Activated CD4-positive, alpha-beta T cell treated with anti-CD3 and anti-CD28 coated beads, Interleukin-2, Interleukin-6, amounts not matched to agents 100 ng/mL and 50 ng/mL, durations not matched to agents 16 hours and 8 hours (primary cell): ENCODE measurements at places on chromosomes 13 and 19.

DNA sequence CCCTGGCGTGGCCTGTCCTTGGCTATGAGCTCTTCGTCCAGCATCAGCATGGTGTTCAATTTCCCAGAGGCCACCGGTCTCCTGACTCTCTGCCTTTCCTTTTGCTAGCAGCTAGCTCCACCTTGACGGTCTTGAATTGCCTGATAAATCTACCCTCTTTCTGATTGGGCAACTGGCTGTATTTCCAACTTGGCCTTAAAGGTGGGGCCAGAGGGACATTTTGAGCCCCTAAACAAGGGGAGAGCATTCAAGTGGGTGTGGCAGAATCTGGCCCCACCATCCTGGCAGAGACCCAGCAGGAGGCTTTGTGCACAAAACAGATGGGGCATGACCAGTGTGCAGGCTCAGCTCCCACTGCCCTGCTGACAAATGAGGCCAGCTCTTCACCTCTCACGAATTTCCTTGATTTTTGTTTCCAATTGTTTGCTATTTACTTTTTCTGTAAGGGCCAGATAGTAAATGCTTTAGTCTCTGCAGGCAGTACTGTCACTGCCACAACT is 148.9 kb upstream of the VSTM2B start:
- DNase-seq = no peak

- peak; percentile 65 for DNase-seq
Observed at GRCh38 chr19:46351241-46352041, 4.6 kb downstream of the PPP5C start.

- peak; percentile 89 for DNase-seq
Observed at GRCh38 chr19:52535771-52536447, 8.4 kb downstream of the ZNF808 start.

DNA sequence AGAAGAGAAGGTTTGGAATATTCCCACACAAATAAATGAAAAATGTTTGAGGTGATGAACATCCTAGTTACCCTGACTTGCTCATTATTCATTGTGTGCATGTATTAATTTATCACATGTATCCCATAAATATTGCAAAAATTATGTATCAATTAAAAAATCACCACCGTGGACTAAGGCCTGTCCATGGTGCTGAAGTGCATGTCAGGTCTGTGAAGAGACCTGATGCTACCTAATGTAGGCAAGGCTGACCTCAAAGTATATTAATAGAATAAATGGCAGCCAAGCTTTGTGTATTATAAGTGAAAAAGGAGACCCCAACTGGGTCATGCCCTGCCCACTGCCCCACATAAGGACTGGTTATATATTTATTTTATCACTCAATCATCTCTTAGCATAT is 34.4 kb upstream of the ZNF835 start:
- DNase-seq = no peak

DNA sequence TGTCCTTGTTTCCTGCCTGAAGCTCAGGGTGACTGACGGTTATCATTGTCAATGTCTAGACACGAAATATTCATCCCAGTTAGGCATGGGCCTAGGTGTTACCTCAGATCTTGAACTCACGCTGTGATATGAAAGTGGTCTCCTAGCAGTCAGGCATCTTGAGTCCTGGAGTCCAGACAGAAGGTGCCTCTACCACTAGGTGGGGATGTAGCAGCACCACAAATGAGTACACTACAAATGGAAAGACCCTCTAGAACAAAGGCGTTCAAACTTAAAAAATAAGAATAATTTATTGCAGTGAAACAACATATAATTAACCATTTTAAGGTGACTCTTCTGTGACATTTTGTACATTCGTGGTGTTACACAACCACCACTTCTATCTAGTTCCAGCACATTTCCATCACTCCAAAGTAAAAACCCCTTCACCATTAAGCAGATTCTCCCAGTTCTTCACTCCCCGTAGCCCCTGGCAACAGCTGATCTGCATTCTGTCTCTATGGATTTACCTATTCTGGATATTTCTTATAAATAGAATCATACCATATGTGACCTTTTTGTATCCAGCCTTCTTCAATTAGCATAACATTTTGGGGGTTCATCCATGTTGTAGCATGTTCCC is 11.9 kb upstream of the FRY start:
- peak; percentile 25 for DNase-seq

DNA sequence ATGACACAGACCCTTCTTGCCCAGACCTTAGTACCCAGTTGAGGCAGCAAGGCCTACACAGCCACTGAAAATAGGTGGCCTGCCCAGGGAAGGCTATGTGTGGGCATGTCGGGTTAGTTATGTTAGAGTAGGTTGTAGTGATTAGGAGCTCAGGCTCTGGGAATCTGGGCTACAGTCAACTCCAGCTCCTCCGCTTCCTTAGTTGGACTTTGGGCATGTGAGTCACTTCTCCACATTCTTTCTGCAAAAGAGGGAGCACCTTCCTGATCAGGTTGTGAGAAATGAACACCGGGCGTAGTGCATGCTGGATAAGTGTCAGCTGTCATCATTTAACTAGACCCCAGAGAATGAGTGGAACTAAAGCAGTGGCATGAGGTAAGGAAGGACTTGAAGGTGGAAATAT is 64.8 kb downstream of the ARHGAP35 start:
- no peak for DNase-seq

- no peak for DNase-seq
Observed at GRCh38 chr13:110162866-110163658, 143.9 kb downstream of the COL4A1 start.

DNA sequence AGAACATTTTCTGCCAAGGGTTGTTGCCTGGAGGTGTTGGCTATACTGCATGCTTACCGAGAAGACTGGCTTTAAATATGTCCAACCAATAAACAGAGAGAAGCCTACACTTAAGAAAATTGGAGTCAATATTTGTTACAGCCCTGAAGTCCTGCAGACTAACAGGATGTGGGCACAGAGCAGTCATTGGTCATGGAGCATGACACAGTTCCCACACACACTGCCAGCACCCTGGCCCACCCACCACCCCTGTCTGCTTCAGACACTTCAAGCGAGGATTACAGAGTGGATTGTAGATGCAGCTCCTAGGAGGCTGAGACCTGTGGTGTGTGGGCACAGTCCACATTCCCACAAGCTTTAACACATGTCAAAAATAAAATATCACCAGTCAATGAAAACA is 21.0 kb upstream of the SERP2 start:
- no peak for DNase-seq

DNA sequence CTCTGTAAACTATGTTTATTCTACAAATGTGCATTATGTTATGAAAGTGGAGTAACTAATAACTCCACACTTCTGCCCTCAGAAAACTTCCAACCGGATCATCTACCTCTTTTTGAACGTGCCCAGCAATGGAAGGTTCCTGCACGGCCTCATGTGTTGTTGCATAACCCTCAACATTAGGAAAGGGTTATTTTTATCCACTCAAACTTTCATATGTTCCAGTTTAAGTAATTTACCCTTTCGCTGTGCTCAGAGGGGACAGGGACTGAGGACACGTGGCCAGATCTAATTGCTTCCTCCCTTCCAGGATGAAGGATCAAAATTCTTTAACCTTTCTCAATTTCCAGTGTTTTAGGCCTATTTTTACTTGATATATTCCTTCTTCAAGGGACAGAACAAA is 29.6 kb downstream of the IRS2 start:
- no peak for DNase-seq

- no peak for DNase-seq
Observed at GRCh38 chr13:24063281-24063877, 97.1 kb upstream of the SPATA13 start.

- DNase-seq = peak; percentile 37
Observed at GRCh38 chr19:12800923-12801465, 606 bp downstream of the PRDX2 start.

DNA sequence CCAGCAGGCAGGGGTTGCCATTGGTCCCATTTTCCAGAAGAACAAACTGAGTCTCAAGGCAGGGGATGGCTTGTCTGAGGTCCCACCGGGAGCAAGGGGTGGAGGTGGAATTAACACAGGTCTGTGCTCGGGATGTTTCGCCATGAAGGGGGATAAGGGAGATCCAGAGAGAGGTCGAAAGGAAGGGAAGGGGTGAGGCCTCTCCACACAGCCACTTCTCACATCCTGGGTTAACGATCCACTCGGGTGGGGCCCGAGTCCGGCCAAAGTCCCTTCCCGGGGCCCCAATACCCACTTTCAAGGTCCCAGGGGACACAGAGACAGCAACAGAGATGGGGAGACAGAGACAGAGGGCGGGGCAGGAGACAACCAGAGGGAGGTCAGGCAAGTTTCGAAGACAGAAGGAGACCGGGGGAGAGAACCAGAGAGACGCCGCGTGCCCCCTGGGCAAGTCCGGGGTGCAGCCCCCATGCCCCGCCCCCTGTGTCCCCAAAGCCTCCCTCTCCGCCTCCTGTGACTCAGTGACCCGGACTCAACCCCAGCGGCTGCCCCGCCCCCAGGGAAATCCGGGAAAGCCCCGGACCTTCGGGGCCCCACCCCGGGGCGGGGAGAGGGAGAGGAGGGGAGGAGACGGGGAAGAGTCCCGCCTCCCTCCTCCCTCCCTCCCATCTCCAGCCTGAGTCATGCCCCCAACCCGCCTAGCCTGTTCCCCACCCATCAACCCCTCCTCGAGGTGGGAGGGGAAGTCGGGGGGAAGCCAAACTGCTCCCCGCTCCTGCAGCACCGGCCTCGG is 1.4 kb upstream of the BCL3 start:
- DNase-seq = peak; percentile 94

- no peak for DNase-seq
Observed at GRCh38 chr19:18682807-18683108, 722 bp upstream of the CRTC1 start.

DNA sequence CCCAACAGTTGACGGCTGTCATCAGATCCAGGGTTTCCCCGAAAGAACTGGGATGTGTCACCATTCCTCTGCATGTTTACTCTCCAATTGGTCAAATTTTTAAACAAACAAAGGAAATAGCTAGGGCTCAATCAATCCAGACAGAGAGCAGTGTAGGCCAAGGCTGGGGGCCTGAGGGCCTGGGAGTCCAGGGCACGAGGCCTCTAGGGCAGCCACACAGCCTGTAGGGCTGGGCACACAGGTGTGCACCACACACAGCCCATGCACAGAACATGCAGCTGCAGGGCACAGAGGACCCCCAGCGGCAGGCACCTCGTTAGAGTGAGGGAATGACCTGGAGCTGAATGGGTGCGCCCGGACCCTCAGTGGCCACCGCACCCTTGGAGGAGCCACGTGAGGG is 9.5 kb downstream of the MIER2 start:
- DNase-seq = no peak

DNA sequence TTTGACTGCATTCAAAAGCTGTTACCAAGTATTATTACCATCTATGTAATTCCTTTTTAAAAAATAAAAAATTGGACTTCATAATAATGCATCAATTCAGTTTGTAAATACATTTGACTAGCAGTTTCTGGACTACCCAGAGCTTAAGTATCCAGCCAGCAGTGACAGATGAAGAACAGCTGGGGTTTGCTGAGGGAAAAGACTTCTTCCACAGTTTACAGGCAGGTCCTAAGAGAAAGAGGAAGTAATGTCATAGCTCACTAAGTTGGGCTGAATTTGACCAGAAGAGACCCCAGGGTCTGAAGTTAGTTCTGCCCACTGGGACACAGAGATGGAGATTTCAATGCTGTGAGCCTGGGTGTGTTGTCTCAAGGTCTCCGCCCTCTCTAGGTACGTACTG is 96.4 kb downstream of the MBNL2 start:
- DNase-seq = no peak

DNA sequence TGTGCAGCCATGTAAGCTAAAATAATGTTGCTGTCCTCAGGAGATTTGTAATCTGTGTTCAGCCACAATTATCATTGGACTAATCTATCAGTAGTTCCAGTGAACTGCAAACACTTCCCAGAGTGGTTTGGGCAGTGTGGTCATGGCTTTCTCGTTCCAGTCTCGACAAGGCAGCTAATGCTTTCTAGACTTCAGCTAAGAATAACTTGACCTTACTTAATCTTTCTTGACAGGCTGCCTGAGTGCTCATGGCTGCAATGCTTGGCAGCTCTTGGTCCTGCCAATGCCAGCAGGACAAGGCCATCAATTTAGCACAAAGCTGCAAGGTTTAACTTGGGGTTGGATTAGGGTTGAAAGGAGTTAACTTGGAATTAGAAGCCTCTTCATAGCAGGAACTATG is 32.8 kb downstream of the ATP12A start:
- DNase-seq = no peak

DNA sequence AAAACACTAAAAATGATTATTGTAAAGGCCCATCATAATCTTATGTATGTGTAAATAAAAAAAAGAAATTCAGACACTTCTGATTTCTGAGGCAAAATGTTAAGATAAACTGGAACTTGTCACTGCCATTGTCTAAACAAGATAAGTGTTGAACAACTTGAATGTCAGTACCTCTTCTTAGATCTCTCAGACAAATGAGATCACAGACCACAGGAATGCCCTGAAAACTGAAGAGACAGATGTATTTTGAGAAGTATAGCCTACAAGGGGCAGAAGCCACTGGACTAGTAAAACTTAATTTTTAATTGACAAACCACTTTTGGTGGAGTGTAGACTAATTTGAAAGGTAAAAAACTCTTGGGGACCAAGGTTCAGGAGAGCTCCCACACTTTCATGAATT is 375.5 kb upstream of the SLITRK5 start:
- DNase-seq = no peak

DNA sequence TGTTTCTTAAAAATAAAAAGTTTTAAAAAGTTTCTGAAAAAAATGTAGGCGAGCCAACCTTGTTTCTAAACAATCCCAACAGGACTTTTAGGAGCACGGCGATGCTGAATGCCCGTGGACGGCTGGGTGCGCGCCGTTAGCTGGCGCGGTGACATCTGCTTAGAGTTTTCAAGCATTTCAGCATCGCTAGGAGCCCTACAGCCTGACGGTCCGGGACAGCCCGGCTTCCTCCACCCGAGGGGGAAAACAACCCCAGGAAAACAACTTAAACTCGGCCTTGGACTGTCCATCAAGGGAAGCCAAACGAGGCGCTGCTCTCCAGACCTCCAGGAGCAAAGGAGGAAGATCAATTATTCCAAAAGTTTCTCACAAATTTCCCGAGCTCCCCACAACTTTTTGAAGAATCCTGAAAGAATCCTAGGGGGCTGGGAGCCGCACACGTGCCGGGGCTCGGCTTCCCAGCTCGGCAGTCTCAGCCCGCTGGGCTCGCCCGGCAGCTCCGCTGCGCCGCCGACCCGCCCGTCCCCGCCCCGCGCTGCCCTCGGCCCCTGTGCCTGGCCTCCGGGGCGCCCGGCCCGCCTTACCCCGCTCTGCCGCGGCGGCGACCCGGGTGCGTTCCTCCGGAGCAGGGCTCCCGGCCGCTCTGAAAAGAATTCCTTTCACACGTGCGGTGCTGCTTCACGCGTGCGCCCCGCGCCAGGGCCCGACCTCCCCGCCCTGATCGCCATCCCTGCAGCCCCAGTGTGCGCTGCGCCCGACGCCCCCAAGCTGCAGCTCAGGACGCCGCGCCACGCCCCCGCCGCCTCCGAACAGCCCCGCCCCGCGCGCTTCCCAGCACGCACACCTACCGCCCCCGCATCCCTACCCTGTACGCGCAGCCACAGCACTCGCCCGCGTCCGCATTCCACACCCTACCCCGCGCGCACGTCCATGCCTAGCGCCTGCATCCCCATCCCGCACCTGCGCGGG is at the start of gene GJA3:
Gene GJA3, minus strand, starts transcription at position 747 of the 969 bp plus-strand sequence. CDS start 17,764 bp downstream, outside the sequence.
- DNase-seq = peak; percentile 64

DNA sequence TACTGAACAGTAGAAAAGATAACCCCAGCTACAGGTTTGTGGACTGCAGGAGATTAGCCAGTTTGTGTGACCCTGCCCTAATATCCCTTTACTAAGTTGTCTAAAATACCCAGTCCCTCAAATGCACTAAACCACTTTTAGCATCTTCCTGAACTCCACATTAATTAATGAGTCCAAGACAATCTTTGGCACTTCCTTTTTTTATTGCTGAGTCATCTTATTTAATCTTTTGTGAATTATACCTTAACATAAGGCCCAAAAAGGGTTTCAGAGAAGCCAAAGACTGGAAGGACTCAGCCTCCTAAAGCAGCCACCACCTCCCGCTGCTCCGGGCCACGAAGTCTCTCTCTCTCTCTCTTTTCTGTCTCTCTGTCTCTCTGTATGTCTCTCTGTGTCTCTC is 48.8 kb upstream of the PDCD5 start:
- no peak for DNase-seq
